Stimulated activated CD4-positive, alpha-beta T cell treated with anti-CD3 and anti-CD28 coated beads, Interleukin-1b, Interleukin-23, amount 100 ng/mL, for 4 hours (primary cell): ENCODE measurements at places on chromosomes 7 and 10.

- no peak for DNase-seq
Measured at GRCh38 chr10:86603256-86603655, 51.1 kb upstream of the OPN4 start.

DNA sequence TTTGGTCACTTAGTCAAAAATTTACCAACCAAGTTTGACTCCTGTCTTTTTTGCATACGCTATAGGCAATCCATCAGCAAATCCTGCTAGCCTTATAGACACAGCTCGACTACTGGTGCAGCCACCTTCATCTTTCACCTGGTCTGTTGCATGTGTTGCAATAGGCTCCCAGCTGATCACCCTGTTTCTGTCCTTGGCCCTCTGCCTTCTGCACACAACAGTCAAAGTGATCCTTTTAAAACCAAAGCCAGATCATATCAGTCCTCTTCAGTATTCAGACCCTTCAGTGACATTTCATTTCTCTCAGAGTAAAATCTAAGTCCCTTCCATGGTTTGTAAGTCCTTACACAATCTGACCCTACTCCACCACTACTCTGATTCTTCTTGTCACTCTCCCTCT lies 10.9 kb upstream of the CDK6 start:
- no peak for DNase-seq

GRCh38 chr10:92750791-92751533 lies 61.2 kb downstream of the HHEX start:
- no peak for DNase-seq

DNA sequence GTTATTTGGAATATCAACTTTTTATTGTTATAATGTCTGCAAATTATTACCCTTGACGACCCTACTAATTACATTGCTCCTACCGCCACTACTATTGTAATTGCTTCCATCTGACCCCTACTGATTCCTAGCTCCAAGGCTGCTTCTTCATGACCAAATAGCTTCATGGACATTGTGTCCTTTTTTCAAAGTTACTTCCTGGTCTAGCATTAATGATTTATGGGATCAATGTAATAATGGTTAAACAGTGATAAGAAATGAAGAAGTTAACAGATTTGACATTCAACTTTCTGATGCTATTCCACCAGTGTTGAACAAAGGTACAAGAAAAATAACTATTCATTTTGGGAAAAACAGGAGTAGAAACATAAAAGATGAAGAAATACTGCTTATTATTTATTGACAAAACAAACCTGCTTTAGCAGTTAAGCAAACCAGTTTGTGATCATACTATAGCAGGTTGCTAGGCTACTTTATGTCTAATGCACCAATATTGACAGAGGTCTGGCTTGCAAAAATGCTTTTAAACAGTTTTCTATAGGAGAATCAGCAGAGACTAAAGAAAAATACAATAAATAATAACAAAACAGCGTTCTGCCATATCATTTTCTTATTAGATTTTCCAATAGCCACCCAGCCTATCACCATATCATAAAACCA lies 125.8 kb downstream of the PCLO start:
- no peak for DNase-seq

DNA sequence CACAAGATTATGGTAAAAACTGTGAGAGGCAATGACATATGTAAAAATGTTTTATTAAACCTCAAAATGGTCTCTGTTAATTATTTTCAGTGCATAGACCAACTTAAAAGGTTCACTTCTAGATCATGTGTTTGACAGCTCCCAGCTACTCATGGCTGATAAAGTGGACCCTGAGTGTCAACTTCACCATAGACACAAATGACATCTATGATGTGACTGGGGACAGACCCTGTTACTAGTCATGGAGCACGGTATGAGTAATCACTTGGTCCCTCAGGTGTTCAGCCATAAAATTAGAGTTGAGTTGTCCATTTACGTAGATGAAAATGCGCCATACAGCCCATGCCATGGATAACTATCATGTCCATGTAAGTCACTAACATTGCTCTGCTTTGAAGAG lies 199.8 kb downstream of the ZNF365 start:
- no peak for DNase-seq

DNA sequence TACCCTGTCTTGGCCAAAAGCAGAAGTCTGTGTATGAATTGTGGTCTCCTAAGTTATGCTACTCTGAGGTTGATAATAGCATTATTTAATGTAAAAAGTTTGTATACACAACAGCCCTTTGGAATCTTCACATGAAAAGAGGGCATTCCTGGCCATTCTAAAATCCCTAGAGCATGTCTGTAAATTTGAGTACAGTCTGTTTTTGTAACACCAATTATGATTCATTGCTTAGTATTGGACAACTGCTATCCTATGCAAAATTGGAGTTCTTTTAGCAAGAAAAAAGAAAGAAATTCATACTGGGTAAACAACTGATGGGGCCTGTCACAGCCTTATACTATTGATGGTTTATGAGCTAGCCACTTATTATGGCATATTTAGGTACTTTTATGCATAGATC lies 10.2 kb downstream of the CUTC start:
- no peak for DNase-seq

- no peak for DNase-seq
Measured at GRCh38 chr7:130959743-130960207, 225.8 kb upstream of the KLF14 start.

- DNase-seq, result no peak
Measured at GRCh38 chr10:70742537-70743429, 42.4 kb downstream of the TBATA start.

- DNase-seq, result no peak
Measured at GRCh38 chr7:77327932-77328628, 88.1 kb downstream of the GSAP start.

GRCh38 chr7:143497008-143497795 lies 19.5 kb downstream of the TAS2R41 start:
- DNase-seq, result no peak

DNA sequence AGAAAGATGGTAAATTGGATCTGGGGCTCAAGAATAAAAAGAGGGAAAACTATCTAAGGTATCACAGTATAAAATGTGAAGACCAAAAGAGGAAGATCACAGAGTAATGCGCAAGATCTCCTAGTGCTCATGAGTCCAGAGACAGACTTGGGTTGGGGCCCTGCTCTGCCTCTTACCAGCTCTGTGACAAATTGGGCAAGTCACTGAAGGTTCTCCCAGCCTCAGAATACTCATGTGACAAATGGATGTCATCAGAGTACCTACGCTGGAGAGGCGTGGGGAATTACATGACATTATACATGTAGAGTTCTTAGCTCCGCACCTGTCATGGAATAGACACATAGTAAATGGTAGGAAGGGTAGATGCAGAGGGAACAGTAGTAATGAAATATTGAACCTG lies 124.4 kb downstream of the DOCK4 start:
- DNase-seq, result no peak

- DNase-seq, result no peak
Measured at GRCh38 chr7:8128449-8129317, 133.3 kb downstream of the ICA1 start.

DNA sequence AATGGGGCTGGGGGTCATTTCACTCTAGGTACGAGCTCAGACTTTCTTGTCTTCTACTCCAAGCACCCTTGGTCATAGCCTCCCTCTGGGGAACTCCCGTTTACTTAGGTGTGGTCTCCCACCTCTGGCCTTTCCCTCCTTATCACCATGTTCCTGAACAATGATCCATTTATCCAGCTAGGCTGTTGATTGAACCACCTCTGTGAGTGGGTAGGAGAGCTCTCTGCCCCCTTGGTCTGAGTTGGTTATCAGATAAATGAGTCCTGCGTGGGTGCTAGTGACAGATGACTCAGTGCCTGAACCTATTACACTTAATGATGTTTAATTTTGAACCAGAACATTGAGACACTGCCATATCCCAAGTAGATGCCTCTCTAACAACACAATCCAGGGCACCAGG lies 9.4 kb downstream of the BLNK start:
- no peak for DNase-seq

DNA sequence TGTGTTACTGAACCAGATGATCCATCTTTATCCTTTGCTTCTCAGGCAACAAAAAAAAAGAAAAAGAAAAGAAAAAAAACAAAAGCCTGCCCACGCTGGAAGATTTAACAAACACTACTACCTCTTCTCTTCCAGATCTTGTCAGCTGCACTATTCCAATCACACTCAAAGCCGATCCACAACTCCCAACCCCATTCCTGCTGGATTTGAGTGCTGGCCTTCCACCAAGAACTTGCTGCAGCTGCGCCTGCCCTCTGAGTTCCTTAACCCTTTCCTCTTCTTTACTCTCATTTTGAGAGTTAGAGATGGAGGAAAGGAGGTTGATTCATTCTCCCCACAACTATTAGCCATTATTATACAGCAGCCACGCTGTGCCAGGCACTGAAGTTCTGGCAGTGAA lies 16.0 kb upstream of the ITGA8 start:
- no peak for DNase-seq

DNA sequence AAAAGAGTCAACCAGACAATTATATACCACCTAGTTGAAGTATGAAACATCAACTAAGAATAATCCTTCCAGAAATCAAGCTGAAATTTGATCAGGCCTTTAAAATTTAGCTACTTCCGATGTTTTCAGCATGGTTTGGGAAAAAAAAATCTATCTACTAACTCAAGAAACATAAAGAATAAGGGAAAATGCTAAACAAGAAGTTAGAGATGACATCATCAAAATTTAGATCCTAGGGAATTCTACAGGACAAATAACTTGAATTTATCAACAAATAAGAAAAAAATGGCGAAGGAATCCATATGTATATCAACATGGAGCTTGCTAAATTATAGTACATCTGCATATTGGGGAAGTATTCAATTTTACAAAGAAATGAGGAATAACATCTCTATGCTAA lies 36.3 kb downstream of the HYAL4 start:
- no peak for DNase-seq

DNA sequence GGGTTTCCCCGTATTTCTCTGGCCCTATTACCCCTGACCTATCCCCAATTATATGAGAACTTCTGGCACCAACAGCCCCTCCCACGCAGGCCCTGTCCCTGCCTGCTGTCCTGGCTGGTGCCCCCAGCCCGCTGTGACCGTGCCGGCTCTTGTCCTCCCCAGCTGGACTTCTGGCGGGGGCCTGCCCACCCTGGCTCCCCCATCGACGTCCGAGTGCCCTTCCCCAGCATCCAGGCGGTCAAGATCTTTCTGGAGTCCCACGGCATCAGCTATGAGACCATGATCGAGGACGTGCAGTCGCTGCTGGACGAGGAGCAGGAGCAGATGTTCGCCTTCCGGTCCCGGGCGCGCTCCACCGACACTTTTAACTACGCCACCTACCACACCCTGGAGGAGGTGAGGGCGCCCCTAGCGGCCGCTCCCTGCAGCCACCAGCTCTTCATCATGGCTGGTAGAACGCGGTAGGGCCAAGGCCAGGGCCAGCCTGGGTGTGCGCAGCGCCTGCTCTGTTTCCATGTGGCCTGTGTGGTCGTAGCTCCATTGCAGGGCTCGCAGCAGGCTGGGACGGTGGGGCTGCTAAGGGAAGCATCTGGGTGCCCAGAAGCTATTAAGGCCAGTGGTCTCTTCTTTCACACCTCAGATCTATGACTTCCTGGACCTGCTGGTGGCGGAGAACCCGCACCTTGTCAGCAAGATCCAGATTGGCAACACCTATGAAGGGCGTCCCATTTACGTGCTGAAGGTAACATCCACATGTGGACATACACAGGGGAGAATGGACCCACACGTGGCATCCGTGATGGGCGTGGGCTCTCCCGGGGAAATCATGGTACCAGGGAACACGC lies 1.4 kb downstream of the CPA1 start:
- no peak for DNase-seq

DNA sequence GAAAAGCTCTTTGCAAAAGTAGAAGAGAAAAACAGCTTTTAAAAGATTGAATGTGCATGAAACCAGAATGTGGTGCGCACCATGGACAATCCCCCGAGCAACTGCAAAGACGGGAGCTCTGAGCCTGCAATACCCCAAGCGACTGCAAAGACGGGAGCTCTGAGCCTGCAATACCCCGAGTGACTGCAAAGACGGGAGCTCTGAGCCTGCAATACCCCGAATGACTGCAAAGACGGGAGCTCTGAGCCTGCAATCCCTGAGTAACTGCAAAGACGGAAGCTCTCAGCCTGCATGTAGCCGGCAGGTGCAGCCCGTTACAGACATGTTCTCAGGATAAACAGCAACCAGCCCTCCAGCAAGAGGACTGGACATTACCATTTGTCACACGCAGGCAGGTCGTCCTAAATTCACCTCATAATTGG lies 6.2 kb downstream of the ZNF775 start:
- DNase-seq, result no peak

DNA sequence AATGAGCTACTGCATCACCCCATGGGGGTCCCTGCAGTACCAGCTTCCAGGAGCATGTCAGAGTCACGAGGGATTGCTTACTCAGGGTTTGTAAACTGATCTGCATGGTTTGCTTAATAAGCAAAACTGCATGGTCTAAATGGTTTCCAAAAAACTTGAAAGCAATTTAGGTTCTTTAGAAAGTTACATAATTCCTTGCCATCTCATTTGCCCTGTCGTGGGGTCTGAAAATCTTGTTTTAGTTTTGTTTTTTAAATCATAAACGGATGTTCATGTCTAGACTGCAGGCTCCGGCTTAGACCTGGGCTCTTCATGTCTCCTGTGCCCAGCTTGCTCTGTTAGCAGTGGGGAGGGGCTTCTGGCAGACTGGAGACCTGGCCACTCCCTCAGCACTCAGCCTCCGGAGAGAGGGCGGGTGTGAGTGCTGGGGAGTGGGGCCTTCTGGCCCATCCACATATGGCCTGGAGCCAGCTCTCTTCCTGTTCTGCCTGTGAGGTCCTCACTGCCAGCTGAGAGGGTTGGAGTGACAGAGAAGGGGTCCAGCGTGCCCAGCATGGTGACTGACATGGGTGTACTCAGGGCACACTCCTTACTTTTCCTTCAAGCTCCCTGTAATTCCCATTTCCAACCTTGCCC lies 17.5 kb downstream of the PRF1 start:
- DNase-seq, result no peak

DNA sequence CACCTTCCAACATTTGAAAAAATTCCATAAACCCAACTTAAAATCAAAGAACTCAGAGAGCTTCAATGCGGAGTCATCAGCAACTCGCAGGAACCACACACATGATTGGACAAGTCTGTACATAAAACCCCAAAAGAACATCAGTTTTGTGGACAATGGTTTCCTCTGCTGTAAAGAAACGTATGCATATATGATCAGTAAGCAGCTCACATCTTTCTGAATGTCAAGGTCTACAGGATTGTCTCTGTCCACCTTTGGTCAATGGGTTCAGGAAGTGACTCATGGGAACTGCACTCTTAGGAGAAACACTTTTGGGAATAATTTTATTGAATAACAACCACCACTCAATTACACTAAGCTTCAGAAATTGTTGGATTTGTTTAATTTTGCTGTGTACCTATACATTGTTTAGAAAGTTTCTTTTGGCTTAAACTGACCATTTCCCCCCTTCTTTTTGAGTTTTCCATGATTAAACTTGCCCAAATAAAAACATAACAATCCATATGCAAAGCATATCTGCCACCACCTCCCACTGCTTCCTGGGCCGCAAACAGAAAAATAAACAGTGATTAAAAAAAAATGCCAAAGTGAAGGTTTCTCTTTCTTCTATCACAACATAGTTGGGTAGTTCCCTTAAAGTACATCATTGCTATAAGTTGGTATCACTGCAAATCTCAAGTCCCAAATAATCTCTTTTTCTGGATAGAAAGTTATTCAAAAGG lies 27.3 kb upstream of the AFAP1L2 start:
- DNase-seq, result no peak
